ENCODE measurements at places on chromosomes 2 and 18.

- peak; percentile 58 for DNase-seq
These were observed 910 bp downstream of the SRSF7 start for GRCh38 chr2:38750011-38750890.

DNA sequence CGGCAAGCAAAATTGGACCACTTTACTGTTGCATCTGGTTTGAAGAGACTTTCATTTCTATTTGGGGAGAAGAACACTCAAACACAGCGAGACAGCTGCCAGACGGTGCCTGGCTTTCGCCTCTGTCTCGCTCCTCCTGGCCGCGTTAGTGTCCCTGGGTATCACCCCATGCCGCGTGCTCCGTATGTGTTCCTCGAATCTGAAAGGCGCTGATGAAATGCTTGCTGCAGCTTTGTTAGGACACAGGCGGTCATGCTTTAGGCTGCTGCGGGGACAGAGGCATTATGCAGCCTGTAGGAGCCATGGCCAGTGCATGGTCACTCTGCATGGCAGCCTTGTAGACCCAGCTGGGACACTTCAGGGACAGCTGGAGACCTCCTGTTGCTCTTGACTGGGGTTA lies 53.9 kb downstream of the LDLRAD4 start:
- no peak for DNase-seq

- DNase-seq = no peak
These were observed 16.7 kb downstream of the LANCL1 start for GRCh38 chr2:210459880-210460279.

GRCh38 chr2:196459539-196459938 lies 180.0 kb upstream of the CCDC150 start:
- DNase-seq = no peak

GRCh38 chr2:166775176-166775575 lies 113.1 kb upstream of the XIRP2 start:
- DNase-seq = no peak

GRCh38 chr2:167697948-167698347 lies 549.4 kb downstream of the STK39 start:
- no peak for DNase-seq

GRCh38 chr2:95052307-95052706 lies 26.8 kb downstream of the MAL start:
- DNase-seq = peak; percentile 76

- DNase-seq = no peak
These were observed 9.3 kb downstream of the PTH2R start for GRCh38 chr2:208415897-208416296.

DNA sequence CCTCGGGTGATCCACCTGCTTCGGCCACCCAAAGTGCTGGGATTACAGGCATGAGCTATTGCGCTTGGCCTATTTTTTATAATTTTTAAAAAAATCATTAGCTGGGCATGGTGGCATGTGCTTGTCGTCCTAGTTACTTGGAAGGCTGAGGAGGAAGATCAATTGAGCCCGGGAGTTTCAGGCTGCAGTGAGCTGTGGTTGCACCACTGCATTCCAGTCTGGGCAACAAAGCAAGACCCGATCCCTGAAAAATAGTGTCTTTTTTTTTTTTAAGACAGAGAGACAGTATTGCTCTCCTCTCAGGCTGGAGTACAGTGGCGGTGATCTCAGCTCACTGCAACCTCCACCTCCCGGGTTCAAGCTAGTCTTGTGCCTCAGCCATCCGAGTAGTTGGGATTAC lies 4.8 kb downstream of the SSB start:
- DNase-seq = no peak

- peak; percentile 49 for DNase-seq
These were observed 181.5 kb downstream of the KLHL29 start for GRCh38 chr2:23566241-23567142.

GRCh38 chr2:127401757-127402695 lies 14.3 kb upstream of the MAP3K2 start:
- DNase-seq = peak; percentile 40

DNA sequence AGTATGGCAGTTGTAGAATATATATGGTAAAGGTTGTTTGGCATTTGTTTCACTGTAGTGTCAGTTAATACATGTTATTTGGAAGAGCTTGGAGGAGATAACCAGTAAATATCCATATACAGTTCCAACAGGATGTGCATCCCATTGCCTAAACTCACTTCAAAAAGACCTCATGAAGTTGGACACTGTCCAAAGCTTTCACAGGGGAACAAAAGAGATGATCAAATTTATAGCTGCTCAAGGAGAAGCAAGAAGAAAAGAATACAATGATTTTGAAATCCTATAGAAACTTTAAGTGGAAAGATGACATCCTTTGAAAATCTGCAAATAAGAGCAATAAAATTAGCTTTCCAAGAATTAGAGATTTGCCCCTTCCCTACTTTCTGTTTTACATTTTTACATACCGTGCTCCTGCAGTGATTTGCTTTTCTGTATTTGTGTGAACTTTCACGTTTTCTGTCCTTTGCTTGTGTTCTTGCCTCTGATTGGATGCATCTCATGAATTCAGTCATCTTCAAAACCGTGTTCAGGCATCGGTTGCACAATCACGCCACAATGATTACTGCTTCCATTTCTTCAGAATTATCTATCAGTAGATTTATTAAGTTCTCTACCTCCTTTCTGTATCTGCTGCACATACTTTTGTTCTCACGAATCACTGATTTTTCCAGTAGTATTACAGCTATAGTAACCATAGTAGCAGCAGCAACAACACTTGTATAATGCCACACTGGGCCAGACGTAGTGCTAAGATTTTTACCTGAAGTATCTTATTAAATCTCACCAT lies 83.8 kb downstream of the PARD3B start:
- no peak for DNase-seq

- DNase-seq = no peak
These were observed 376.4 kb upstream of the ATP5MC3 start for GRCh38 chr2:175557810-175558377.

- no peak for DNase-seq
These were observed 44.5 kb upstream of the DAPL1 start for GRCh38 chr2:158750458-158751125.

DNA sequence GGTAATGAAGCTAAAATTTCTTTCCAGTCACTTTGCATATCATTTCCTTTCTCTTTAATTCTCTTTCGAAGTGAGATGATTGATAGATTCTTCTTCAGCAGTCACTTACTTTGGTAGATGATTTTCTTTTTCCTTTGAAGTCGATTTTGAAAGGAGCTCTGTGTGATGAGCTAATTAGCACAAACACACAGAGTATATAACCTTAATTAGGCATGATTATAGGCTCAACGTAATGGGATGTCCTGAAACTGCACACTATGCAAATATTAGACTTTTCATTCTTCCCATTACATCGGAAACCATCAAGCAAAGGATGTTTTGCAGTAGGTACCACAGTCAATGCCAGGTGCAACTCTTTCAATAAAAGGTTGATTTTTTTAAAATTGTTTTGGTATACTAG lies 6.4 kb upstream of the CTLA4 start:
- no peak for DNase-seq

DNA sequence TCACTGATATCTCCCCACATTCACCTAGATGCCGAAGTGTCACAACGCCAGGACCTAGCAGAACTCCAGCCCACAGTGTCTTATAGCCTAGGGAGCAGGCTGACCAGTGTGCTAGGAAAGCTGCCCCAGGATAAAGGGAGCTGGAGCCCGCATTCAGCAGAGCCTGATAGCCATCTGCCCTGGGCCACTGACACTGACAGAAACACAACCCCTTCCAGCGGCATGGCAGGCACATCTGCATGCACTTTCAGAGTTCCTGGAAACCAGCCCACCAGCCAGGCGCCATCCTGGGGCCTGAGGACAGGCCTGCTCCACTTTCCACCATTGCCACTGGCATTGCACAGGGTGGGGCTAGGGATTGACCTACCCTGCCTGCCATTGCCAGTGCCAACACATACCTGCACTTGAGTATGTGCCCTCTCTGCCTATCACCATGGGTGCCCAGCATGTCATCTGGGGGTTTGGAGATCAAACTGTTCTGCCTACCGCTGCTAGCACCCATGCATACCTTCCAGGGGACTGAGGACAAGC lies 290.1 kb upstream of the KLHL14 start:
- no peak for DNase-seq

- no peak for DNase-seq
These were observed 2052.8 kb upstream of the CELF4 start for GRCh38 chr18:39618265-39619003.

GRCh38 chr2:69546646-69547045 lies 96.9 kb downstream of the AAK1 start:
- DNase-seq = no peak

GRCh38 chr2:121161272-121161671 lies 123.7 kb downstream of the TFCP2L1 start:
- no peak for DNase-seq

GRCh38 chr2:42713920-42714319 lies 50.0 kb downstream of the OXER1 start:
- no peak for DNase-seq

- DNase-seq = no peak
These were observed 85.8 kb downstream of the RBM43 start for GRCh38 chr2:151175864-151176263.

DNA sequence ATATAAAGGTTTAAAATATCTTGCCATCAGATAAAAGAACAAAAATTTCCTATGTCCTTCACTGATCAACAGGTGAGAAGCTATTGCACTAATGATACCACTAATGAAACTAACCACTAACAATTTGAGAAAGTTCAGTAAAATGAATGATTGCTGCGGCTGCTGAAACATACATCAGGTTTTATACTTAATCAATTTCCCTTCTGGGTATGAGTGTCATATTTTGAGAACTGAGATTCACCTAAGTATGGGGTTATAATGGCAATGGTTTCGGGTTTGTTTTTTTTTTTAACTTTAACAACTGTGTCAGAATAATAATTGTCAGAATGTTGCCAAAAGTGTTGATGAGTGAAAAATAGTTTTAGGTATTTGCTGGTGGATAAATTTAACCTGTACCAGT lies 151.3 kb upstream of the SLC39A10 start:
- DNase-seq = no peak

GRCh38 chr2:65834771-65835475 lies 402.5 kb upstream of the SPRED2 start:
- no peak for DNase-seq

GRCh38 chr18:9627642-9628041 lies 13.3 kb upstream of the PPP4R1 start:
- no peak for DNase-seq

DNA sequence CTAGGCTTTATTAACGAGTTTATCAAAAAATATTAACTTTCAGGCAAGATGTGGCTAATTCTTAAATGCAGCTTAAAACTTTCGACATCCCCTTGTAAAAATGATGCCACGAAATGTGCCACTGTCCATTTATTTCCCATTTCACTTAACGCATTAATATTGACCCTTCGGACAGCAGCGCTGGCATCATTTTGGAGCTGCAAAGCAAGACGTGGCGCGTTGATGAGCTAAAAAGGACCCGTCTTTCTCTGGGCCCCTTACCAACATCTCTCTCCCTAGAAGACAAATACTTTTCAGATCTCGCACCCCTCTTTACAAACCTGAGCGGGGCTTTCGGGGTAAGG lies 367.9 kb downstream of the MTX2 start:
- no peak for DNase-seq

GRCh38 chr2:41763141-41763540 lies 284.7 kb upstream of the PKDCC start:
- no peak for DNase-seq

GRCh38 chr2:216659276-216659675 lies 26.1 kb downstream of the IGFBP2 start:
- peak; percentile 69 for DNase-seq

DNA sequence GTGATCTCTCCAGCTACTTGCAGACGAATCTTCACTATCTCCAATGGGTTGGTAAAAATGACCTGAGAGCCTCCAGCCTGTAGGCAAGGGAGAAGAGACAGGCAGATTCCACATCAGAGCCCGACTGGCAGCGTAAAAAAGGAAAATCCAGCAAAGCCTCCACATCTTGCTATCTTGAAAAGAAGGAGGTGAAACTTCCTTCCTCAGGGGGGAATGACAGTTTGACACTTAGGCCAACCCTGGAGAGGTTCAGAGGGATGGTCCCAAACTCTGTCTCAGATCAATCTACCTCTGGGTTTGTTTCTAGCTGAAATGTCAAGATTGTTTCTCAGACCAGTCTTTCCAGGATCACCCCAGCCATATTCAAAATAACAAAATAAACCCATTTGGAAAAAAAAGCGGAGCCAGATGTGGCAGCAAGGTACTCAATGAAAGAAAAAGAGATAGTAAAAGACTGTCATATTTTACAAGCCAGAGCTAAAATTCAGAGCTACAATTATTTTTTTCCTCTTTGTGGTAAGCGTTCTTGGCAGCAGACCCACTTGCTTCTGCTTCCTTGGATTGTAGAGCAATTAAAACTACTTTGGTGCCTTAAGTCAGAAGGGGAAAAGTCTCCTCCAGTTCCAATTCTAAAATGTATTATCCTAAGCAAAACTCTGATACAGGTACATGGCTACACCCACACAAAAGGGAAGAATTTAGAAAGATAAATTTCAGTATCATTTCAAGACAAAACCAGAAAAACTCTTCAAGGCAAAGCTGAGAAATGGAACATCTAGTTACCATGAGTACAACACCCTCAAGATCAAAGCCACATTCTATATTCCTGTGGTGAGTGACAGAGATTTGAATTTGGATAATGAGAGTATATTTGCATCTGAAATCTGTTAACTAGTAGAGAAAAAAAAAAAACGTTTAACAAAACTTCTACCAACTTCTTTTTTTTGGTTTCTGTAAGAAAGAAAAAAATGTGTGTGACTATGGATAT lies 100.1 kb downstream of the SLC25A12 start:
- DNase-seq = no peak

GRCh38 chr2:188320861-188321260 lies 29.2 kb downstream of the GULP1 start:
- DNase-seq = no peak

DNA sequence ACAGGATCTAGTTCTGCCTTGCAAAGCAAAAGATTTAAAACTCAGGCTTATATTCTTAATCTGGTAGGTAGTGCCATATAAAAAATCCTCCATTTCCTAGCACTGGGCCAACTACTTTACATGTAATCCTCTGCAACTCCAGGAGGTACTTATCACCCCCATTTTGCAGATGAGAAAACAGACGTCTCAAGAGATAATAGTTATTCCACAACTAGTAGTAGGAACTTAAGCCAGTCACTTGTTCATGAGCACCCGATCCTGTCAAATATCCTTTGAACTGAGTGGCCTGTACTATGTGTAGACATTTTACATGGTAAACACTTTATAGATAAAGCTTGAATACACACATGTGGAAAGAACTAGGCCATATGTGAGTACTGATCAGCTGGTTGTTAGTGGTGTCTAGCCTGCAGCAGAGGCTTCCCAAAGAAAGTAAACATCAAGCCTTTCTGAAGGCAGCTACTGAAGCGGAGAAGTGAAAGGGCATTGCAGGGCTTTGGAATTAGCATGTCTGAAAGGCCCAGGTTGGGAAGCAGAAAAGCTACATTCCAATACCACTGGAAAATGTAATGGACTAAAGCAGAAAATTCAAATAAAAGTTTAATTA lies 48.0 kb downstream of the NAB1 start:
- DNase-seq = no peak

GRCh38 chr2:75319951-75320350 lies 120.6 kb upstream of the TACR1 start:
- DNase-seq = no peak

DNA sequence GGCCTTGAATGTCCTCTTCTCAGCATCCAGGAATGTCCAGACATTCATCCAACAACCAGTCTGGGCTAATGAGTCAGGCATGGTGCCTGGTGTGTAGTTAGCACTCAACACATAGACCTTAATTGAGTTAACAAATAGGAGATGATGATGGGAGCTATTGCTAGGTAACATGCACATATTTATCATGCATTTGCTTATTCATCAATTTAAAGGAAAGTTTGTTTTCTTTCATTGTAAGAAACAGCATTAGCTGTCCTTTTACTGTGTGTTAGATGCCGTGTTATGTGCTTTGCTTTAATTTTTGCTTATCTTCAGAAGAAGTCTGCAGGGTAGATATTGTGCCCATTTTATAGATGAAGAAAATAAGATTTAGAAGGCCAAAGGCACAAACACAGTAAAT lies 43.2 kb downstream of the TSN start:
- no peak for DNase-seq

Measured in RWPE1 (cell line).